ENCODE measurements at places on chromosomes 5 and 9. TPM values are rescaled to one million over a fixed set of nuclear protein-coding genes. Genes with fewer than 3 reads are reported as not detected.

The JADE2 gene
- 31.4 TPM for total RNA-seq

The NRARP gene
- 64.3 TPM for total RNA-seq

The TRIM36 gene
- 2.2 TPM for total RNA-seq

The PCDH12 gene
- total RNA-seq: 55.6 TPM

The PCDHGC5 gene
- 1.4 TPM for total RNA-seq

The LHX2 gene
- total RNA-seq: not detected

Measured in vein endothelial cell (primary cell).